SK-N-MC (cell line): ENCODE measurements at places on chromosomes 5 and 9.

GRCh38 chr5:147997486-147997885 is 66.3 kb upstream of the SPINK5 start:
- no peak for DNase-seq

GRCh38 chr5:42851481-42851880 is 39.8 kb upstream of the SELENOP start:
- DNase-seq: no peak

DNA sequence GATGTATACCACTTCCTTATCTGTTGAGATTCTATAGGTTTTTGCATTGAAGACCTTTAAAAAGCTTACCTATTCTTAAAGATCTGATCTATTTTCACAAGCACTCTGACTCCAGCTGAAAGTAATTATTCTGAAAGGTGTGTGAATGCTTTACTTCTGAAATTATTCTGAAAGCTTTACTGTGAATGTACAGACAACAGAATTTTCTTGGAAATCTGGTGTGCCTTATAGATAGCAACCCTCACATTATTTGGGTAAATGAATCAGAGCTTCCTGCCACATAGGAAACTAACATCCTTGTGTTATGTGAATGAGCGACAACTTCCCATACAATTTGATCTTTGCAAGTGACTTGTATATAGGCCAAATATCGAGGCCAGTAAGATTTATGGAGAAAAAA is 6.5 kb downstream of the CDO1 start:
- DNase-seq: no peak

- no peak for DNase-seq
Measured at GRCh38 chr9:109710830-109711229, 69.2 kb upstream of the PALM2AKAP2 start.

DNA sequence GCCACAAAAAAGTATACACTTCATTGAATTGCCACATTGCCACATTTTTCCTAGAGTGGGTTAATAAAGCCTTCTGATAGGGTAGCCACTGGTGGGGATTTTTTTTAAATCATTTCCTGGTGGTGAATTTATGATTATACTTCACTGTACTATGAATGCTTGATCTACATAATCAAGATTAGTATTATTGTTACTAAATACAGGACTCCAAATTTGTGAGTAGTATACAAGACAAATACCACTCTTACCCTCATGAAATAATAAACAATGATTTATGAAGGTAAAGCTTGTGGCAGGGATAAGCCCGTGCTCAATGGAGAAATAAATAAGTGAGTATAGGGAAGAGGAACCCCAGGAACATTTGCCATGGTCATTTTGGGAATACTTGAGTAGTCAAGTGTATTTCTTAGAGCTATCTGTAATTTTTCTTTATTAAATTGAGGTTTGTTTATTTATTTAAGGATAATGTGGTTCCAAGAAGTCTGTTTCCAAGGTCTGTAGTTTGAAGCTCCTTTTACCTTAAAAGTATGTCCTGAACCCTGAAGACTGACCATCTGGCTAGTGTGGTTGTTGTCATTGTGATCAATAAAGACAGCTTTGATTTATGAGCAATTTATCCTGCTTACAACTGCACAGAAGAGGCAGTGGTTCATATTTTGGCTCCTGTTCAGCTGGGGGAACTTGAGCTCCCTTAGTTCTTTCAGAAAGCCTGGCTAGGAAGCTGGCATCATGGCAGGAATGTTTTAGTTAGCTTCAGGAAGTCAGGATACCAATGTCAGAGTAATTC is 118.6 kb downstream of the ZSWIM6 start:
- DNase-seq: no peak

GRCh38 chr5:1593903-1594356 is 70.2 kb upstream of the LPCAT1 start:
- no peak for DNase-seq

GRCh38 chr5:62587737-62588136 is 9.1 kb downstream of the LRRC70 start:
- DNase-seq: no peak

DNA sequence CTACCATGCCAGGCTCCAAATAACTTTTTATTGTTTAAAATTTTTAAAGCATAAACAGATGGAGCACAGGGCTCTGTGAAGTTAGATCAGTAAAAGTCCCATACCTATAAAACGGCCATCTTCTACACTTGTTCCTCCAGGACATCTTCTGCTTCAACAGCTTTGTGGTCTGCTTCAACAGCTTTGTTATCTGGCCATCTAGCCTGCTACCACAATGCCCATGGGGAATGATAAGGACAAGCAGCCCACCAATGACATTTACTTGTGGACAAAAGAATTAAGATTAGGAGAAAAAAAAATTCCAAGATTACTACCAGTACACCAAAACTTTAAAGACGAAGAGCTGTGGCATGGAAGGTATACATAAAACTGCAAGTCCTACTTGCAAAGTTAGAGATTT is 2.2 kb upstream of the VPS13A start:
- DNase-seq: no peak

DNA sequence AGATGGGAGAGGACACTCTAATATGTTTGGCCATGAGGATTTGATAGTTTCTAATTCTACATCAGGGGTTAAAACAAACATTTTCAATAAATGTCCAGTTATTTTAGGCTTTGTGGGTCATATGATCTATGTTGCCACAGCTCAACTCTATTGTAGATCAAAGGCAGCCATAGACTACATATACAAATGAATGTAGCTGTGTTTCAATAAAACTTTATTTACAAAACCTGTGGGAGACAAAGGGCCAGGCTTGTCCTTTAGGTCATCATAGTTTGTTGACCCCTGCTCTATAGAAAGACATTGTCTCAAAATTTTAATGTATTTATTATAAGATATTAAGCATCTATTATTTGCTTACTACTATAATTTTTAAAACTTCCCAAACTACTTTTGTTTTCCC is 325.4 kb upstream of the MEF2C start:
- no peak for DNase-seq

- DNase-seq: peak; percentile 34
Measured at GRCh38 chr5:171342362-171343111, 33.5 kb downstream of the TLX3 start.

GRCh38 chr5:158351485-158352125 is 492.7 kb upstream of the CLINT1 start:
- no peak for DNase-seq

GRCh38 chr9:91503673-91504081 is 80.0 kb upstream of the NFIL3 start:
- no peak for DNase-seq

DNA sequence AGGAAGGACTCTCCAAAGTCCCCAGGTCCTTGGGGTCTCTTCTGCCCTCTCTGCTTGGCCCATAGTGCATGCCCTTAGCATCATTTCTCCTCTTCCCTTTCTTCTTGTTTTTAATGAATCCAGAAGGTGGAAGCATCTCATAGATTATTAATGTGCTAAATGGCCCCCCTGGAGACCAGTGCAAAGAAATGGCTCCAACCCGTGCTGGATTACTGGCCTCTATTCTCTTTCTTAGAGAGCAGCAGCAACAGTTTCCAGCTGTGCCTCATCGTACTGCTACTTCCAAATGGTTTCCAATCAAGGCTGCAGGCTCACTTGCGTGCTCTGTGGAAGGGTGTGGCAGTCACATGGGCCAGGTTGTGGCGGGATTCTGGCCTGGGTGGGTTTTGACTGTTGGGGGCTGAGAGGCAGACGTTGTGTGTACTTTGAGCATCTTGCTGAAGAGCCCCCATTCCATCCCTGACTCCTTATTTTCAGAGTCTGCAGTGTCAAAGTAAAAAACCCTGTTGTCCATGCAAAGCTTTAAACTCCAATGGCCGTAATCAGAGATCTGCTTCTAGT is 139.7 kb downstream of the GABBR2 start:
- DNase-seq: no peak

- DNase-seq: no peak
Measured at GRCh38 chr9:818958-819357, 22.5 kb upstream of the DMRT1 start.

DNA sequence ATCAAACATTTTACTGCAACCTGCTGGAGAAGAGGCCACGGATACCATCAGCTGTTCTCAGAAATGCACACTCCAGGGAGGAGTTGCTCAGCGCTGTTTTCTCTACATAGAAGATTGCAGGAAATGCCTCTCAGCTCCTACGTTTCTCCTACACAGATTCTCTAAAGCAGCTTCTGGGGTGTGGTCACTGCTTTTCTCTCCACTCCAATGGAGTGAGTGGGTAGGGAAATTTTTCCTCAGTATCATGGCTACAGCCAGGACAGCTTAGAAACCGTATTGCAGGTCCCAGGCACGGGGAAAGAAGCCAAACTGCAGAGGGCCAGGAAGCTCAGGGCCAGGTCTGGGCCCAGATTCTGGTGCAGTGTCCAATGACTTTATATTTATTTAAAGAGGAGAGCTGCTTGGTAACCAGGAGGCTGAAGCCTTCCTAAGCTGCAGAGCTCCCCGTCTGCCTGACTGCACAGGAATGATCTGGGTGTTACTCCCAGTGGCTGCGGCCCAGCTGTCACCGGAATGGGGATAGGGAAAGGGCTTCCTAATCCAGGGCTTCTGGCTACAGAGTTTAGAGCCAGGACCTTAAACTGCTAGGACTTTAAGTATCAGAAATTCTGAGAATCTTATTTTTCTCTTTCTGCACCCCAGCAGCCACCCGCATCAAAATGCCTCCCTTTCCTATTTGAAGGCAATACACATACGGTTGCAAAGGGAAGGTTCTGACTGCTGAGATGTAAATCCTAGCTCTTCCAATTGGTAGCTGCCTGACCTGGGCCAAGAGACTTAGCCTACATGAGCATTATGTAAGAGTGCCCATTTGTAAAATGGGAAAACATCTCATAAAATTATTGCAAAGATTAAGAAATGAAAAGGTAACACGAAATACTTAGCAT is 1.4 kb upstream of the SPTAN1 start:
- DNase-seq: no peak
